AG04450 (cell line): ENCODE measurements at places on chromosomes 4 and X.

GRCh38 chr4:31040106-31040505 lies 319.9 kb downstream of the PCDH7 start:
- no peak for DNase-seq

DNA sequence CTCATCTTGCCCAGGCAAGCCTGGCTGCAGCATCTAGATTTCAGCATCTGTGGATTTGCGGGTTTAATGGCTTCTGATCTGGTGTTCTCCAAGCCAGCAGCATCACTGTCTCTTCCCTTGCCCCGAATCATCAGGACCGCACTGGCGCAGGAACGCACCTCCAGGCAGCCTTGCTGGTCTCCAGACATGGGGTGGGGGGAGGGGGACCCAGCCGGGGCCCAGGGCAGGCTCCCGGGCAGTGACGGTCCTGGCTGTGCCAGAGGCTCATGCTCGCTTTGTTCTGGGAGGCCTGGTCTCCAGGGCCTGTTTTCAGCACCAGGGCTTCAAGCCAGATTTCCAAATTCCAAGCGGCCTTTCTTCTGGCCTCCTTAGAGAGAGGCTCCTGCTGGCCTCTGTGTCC lies 4.9 kb downstream of the CFAP99 start:
- no peak for DNase-seq

DNA sequence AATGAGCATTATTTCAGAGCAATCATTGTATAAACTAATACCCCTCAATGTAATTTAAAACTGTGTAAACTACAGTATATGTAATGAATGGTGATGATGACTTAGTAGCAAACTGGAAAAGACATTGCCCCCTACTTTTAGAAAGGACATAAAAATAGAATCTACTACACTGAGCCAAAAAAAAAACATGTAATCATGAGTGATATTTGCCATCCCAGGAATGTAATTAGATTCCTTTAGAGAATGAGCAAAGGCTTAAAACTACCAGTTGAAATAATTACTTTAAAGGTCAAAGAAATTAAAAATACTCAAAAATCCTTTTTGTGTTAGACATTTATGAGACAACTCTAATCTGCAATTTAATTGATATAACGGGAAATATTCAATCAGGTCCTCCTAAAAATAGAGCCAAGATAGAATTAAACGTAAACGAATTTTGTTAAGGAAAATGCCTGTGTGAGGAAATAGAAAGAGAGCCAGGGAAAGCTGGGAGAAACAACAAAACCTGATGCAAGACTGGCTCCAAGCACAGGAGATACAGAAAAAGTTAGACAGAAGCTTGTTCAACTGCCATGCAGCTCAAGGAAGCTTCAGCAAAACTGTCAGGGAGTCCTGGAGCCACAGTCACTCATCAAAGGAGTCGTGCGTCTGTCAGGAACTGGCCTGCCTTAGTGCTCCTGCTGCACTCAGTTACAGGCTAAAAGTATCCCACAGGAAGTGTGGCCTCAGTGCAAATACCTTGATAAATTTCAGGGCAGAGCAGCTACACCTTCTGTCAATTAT lies 655.7 kb upstream of the INTU start:
- no peak for DNase-seq

- DNase-seq: peak; percentile 38
Observed at GRCh38 chr4:102620697-102621497, 119.7 kb downstream of the NFKB1 start.

GRCh38 chrX:1190596-1191145 lies 21.8 kb downstream of the CRLF2 start:
- no peak for DNase-seq
